ENCODE measurements at places on chromosomes 13 and 19.

DNA sequence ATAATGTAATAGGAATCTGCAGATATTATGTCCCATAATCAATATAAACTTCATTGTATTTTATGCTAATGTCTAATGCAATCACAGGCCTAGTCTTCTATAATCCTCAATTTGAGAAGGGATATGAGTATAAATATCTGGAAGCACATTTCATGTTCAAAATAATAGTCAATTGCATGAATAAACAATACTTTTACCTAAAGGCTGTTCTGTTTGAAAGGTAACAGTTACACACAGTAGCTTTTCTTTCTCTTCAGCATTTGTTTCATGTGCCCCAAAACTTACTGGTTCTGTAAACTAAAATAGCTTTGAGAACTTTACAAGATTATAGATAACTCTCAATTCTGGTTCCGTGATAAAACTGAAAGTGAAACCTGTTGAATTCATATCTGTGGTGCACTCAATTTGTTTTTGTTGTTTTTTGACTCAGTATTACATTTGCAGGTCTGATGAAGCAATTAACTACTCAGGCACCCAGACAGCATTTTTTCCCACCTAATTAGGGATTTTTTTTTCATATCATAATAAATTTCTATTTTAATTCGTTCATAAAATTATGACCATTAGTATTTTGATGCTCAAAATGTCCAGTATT lies 1193.8 kb downstream of the SLITRK1 start:
- no peaks in the 10 kb centered on the region for H3K36me3 ChIP-seq
- no peaks in the 10 kb centered on the region for H3K27me3 ChIP-seq
- peak overlapping the region; percentile 61 for H3K4me3 ChIP-seq
- H3K27ac ChIP-seq: no peak overlapping the region

DNA sequence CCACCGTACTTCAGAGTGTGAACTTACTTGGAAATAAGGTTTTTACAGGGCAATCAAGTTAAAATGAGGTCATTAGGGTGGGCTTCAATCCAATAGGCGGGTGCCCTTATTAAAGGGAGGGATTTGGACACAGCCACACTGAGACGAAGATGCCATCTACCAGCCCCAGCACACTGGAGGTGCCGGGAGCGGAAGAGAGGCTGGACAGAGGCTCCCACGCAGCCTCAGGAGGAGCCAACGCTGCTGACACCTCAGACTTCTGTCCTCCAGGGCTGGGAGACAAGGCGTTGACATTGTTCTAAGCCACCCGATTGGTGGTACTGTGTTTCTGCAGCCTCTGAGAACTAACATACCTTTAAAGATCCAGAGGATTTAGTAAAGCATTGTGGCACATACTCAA lies 12.6 kb upstream of the RAB20 start:
- H3K4me1 ChIP-seq: peaks cover 14% of the 10 kb centered on the region
- no peak overlapping the region for H3K4me3 ChIP-seq
- no peak for DNase-seq

DNA sequence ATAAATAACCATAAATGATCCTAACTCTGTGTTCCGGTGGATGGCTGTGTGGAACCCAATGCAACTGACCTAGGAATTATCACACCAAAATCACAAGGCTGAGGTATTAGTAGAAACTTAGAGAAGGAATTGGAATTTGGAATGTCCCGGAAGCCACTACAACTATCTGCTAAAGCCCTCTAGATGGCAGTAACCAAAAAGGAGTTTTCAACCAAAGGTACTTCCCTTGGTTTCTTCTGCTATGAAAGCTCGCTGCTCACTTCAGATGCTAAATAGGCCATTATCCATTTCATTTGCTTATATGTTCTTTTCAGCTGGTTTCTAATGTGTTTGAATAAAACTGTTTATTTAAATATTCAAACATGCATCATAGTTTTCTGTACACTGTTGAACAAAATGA lies 1589.1 kb upstream of the SPRY2 start:
- H3K27me3 ChIP-seq: no peaks in the 10 kb centered on the region
- no peaks in the 10 kb centered on the region for H3K4me1 ChIP-seq
- DNase-seq: no peak
- no peak overlapping the region for H3K27ac ChIP-seq

DNA sequence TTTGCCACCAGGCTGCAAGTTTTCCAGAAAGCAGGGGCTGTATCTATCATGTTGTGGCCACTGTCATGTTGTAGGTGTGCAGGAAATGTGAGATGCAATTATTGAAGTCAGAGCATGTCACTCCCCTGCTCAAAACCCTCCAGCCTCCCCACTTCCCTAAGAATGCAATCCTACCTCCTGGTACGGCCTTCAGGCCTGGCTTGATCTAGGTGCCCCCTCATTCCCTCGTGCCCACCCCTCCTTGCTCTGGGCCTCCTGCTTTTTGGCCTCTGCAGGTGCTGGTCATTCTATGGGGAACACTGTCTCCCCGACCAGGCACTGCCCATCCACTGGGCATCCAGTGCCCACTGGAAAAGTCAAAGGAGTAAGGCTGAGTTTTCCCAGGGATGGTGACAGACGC lies 28.5 kb upstream of the MATK start:
- no peaks in the 10 kb centered on the region for H3K27me3 ChIP-seq
- no peak overlapping the region for H3K4me3 ChIP-seq
- H3K4me1 ChIP-seq: peaks cover 64% of the 10 kb centered on the region
- no peak for DNase-seq
- peaks cover 2% of the 10 kb centered on the region for H3K36me3 ChIP-seq

- DNase-seq: no peak
- H3K27me3 ChIP-seq: no peaks in the 10 kb centered on the region
- H3K36me3 ChIP-seq: peaks cover 72% of the 10 kb centered on the region
- H3K27ac ChIP-seq: no peak overlapping the region
Observed at GRCh38 chr13:72763411-72763810, 18.3 kb downstream of the DIS3 start.

DNA sequence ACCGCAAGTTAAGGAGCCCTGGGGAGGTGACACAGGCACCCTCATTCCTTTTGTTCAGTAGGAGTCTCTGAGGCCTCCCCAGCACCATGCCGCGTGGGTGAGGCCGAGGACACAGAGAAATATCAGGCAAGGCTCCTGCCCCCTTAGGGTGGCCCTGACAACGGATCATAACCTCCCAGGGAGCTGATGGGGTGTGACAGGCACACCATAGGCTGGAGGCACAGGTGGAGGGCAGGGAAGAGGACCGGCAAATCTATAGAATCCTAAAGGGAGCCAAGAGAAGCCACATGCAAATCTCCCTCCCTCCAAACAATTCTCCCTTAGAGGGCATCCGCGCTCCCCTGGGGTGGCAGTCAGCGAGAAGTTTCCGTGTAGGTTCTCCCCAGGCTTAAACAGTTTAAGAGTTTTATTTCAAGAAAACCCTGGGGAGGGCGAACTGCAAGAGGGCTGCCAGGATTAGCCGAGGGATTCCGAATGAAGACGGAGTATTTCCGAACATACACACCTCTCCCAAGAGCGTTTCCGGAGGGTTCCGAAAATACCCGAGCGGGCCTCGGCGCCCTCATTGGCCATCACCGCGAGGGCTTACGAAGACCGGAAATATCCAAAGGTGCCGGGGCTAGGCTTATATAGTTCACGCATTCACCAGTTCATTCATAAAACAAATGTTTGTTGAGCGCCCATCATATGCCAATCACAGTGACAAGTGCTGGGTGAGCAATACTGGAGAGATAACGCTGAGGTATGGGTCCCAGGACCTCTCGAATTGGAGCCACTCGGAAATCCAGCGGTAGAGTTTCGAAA lies 610 bp upstream of the RPL28 start:
- peaks cover 58% of the 10 kb centered on the region for H3K4me1 ChIP-seq
- H3K36me3 ChIP-seq: peaks cover 46% of the 10 kb centered on the region
- H3K4me3 ChIP-seq: peak overlapping the region; percentile 97
- peaks cover 2% of the 10 kb centered on the region for H3K27me3 ChIP-seq
- peak; percentile 96 for DNase-seq

GRCh38 chr19:15595069-15595468 lies 19.9 kb upstream of the CYP4F8 start:
- no peaks in the 10 kb centered on the region for H3K4me1 ChIP-seq
- no peak for DNase-seq
- H3K27me3 ChIP-seq: peaks cover 25% of the 10 kb centered on the region
- no peak overlapping the region for H3K27ac ChIP-seq
- H3K36me3 ChIP-seq: peaks cover 3% of the 10 kb centered on the region

GRCh38 chr19:14413693-14414181 lies 5.4 kb downstream of the DDX39A start:
- no peak for DNase-seq
- peak overlapping the region; percentile 34 for H3K4me3 ChIP-seq
- peaks cover 58% of the 10 kb centered on the region for H3K4me1 ChIP-seq
- H3K36me3 ChIP-seq: peaks cover 74% of the 10 kb centered on the region
- no peaks in the 10 kb centered on the region for H3K27me3 ChIP-seq
- H3K27ac ChIP-seq: peak overlapping the region; percentile 87

GRCh38 chr13:92260363-92260762 lies 861.9 kb downstream of the GPC5 start:
- H3K4me3 ChIP-seq: no peak overlapping the region
- H3K27ac ChIP-seq: no peak overlapping the region
- DNase-seq: no peak
- H3K27me3 ChIP-seq: no peaks in the 10 kb centered on the region

GRCh38 chr19:6091771-6092291 lies 18.5 kb downstream of the RFX2 start:
- DNase-seq: no peak
- H3K36me3 ChIP-seq: peaks cover 1% of the 10 kb centered on the region
- no peak overlapping the region for H3K27ac ChIP-seq
- H3K4me1 ChIP-seq: peaks cover 18% of the 10 kb centered on the region
- H3K27me3 ChIP-seq: no peaks in the 10 kb centered on the region
- H3K4me3 ChIP-seq: no peak overlapping the region

DNA sequence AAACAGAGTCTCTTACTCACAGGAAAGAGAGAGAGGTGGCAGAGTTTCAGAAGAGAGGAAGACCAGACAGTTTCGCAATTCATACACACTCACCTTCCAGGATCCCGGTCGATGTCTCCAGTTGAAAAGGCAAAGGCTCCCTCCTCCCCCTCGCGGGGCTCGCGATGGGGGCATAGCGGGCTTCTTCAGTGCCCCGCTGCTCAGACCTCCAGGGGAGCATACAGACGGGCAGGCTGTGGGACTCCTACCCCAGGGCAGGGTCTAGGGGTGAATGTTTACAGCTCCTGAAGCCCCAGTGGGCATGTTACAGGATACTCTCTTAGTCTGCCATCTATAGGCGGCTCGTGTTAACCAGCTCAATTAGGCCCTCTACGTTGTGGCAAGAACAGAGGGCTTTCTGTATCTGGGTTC lies 139.2 kb downstream of the SLITRK5 start:
- H3K27me3 ChIP-seq: no peaks in the 10 kb centered on the region
- DNase-seq: no peak
- no peaks in the 10 kb centered on the region for H3K4me1 ChIP-seq

DNA sequence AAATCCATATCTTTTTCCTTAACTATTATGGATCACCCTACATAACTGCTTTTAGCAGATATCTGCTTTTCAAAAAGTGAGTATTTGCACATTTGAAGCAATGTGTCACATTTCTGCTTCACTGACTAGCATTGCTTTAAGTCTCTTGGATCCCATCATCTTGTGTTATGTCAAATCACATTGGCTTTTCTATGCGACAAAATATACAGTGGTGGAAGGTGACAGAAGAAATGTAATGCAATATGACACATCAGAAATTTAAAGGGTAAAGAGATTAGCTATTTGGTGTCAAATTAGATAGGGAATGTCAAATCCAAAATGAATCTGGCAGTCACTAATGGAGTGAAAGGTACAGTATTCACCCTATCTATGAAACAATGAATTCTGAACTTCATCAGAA lies 1282.1 kb upstream of the PCDH20 start:
- H3K27ac ChIP-seq: no peak overlapping the region
- no peak for DNase-seq
- H3K36me3 ChIP-seq: no peaks in the 10 kb centered on the region
- H3K27me3 ChIP-seq: no peaks in the 10 kb centered on the region

- H3K27me3 ChIP-seq: peaks cover 30% of the 10 kb centered on the region
- peak overlapping the region; percentile 18 for H3K27ac ChIP-seq
- H3K4me1 ChIP-seq: peaks cover 68% of the 10 kb centered on the region
- peak; percentile 90 for DNase-seq
- no peak overlapping the region for H3K4me3 ChIP-seq
- peaks cover 14% of the 10 kb centered on the region for H3K36me3 ChIP-seq
Observed at GRCh38 chr19:16330368-16330801, 5.8 kb downstream of the KLF2 start.

DNA sequence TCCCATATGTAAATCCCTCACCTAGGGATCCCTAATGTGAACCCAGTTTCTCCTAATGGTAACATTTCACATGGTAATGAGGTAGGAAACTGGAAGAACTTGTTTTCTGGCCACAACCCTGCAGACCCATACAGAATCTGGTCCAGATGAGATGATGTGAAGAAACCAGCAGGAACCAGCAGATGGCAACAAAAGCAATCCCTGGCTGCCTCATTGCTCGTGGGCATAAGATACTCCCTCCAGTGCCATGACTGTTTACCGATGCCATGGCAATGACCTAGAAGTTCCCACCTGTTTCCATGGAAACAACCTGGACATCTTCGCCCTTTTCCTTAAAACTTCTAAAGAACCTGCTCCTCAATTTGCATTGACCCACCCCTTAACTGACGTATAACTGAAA lies 1.4 kb upstream of the CD209 start:
- peaks cover 19% of the 10 kb centered on the region for H3K36me3 ChIP-seq
- H3K4me3 ChIP-seq: no peak overlapping the region
- DNase-seq: no peak
- peaks cover 14% of the 10 kb centered on the region for H3K27me3 ChIP-seq
- H3K27ac ChIP-seq: no peak overlapping the region
- H3K4me1 ChIP-seq: peaks cover 43% of the 10 kb centered on the region

- H3K36me3 ChIP-seq: no peaks in the 10 kb centered on the region
- peak overlapping the region; percentile 74 for H3K4me3 ChIP-seq
- H3K4me1 ChIP-seq: peaks cover 14% of the 10 kb centered on the region
- H3K27ac ChIP-seq: no peak overlapping the region
- peaks cover 36% of the 10 kb centered on the region for H3K27me3 ChIP-seq
Observed at GRCh38 chr13:23579896-23580683, 9.9 kb downstream of the TNFRSF19 start.

- no peaks in the 10 kb centered on the region for H3K27me3 ChIP-seq
- no peak overlapping the region for H3K4me3 ChIP-seq
- DNase-seq: no peak
- H3K36me3 ChIP-seq: no peaks in the 10 kb centered on the region
- H3K4me1 ChIP-seq: peaks cover 92% of the 10 kb centered on the region
- H3K27ac ChIP-seq: no peak overlapping the region
Observed at GRCh38 chr13:41495044-41495443, 37.7 kb downstream of the RGCC start.

DNA sequence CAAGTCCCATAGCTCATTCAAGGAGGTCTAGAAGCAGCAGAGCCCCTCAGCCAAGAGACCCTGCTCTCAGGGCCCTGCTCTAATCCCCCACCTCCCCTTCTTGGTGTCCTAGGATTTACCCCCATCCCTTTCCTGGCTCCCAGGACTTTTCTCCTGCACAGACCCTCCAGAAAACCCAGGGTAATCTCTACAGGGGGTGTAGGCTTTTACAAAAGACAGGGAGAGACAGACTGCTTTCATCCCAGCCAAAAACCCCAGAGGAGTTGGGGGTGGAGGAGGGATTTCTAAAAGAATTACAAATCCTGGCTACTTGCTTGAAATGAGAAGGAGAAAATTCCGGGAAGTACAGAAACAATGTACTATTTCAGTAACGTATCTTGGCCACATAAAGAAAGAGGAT lies 133.3 kb downstream of the TNFSF13B start:
- no peaks in the 10 kb centered on the region for H3K36me3 ChIP-seq
- no peak for DNase-seq
- H3K4me1 ChIP-seq: peaks cover 7% of the 10 kb centered on the region
- H3K27me3 ChIP-seq: no peaks in the 10 kb centered on the region
- no peak overlapping the region for H3K27ac ChIP-seq

- H3K4me3 ChIP-seq: no peak overlapping the region
- H3K27ac ChIP-seq: no peak overlapping the region
- H3K36me3 ChIP-seq: no peaks in the 10 kb centered on the region
- H3K4me1 ChIP-seq: no peaks in the 10 kb centered on the region
- H3K27me3 ChIP-seq: no peaks in the 10 kb centered on the region
Observed at GRCh38 chr13:111480503-111480902, 160.1 kb downstream of the TEX29 start.

Data from activated naive CD8-positive, alpha-beta T cell treated with anti-CD3 and anti-CD28 coated beads, Interleukin-2, amount 50 U/mL, for 24 hours (primary cell).